Activated naive CD4-positive, alpha-beta T cell (primary cell): ENCODE measurements at places on chromosomes 13 and 19.

DNA sequence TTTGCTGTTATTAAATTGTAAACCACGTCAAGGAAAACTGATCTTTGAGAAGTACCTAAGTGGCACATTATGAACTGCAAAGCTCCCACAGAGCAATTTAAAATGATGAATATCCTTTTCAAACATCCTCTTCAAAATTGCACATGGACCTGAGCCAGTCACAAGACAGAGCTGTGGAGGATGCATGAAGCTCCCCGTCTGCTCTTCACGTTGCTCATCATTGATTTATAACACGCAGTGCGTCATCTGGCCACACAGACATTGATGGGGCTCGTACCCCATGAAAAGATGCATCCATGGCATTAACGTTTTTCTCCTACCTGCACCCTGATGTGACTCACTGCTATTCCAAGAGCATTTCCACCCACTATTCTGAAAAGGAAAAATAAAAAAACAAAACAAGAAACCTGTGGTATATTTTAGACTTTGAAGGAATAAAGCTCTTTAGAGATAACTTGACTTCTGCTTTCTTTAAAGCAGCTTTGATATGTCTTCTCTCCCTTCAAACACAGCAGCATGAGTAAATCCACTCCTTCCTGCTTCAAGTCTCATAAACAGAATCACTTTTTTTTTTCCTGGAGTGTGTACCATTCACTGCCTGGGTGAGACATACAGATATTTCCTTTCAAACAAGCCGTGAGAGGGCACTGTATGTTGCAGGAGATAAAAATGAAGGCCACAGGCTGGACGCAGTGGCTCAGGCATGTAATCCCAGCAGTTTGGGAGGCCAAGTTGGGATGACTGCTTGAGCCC lies 7.2 kb upstream of the SERTM1 start:
- DNase-seq: no peak

- DNase-seq: no peak
These were observed 463.5 kb downstream of the GPC6 start for GRCh38 chr13:93690139-93690538.

DNA sequence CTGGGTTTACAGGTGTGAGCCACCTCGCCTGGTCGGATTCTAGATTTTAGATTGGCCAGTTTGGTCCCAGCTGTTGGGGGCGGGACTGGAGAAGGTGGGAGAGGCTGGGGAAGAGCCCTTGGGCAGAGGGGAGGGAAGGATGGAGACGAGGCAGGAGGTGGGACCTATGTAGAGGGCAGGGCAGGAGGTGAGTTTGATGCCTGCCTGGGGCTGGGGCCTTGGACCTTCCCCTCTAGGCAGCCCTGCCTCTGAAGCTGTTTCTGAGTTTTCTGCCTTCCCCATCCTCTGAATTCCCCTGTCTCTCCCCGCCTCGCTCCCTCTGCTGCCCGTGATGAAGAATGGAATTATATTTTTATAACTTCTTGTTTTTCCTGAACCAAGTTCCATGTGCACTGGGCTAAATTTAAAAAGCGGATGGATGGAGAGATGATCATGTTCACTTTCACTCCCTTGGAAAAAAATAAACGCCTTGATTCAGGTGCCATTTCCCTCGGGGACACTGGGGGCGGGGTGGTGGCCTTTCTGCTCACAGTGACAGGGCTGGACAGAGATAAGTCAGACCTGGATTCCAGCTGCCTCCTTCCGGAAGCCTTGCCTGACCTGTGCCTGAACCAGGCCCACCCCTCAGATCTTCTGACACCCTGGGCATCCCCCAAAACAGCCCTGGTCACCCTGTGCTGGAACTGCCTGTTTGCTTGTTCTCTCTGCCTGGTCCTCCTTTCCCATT lies 16.5 kb upstream of the TNFAIP8L1 start:
- no peak for DNase-seq

DNA sequence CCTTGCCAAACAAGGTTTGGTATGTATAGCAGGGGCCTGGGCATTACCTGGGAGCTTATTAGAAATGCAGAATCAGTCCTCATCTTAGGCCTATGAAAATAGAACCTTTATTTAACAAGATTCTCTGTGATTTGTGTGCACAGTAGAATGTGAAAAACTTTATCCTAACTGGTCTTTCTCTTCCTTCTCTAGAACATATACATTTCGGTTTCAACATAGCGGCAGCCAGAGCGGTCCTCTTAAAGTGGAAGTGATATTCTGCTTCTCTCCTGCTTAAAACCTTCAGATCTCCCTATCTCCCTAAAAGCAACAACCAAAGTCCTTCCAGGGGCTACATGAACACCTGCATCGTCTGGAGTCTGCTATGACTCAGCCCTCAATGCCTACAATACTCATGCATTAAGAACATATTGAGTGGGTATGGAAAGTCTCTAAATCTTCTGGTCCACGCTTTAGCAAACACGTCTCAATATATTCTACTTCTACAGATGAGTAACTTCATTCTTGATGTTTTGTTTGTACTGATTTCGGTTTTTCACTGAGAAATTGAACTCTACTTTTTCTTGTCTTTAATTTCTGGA lies 84.5 kb downstream of the SPRY2 start:
- no peak for DNase-seq

DNA sequence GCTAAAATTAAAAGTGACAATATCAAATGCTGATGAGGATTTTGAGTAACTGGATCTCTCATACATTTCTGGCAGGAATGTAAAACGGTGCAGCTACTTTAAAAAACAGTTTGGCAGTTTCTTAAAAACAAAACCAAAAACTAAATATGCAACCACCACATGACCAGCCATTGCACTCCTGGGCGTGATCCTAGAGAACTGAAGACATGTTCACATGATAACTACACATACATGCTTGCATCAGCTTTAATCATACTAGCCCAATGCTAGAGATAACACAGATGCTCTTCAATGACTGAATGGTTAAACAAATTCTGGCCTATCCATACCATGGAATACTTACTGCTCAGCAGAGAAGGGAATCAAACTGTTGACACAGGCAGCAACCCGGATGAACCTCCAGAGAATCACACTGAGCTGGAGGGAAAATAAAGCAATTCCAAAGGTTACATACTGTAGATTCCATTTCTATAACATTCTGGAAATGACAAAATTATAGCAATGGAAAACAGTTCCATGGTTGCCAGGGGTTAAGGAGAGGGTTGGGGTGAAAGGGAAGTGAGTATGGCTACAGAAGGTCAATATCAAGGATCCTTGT lies 25.5 kb upstream of the NAXD start:
- no peak for DNase-seq

DNA sequence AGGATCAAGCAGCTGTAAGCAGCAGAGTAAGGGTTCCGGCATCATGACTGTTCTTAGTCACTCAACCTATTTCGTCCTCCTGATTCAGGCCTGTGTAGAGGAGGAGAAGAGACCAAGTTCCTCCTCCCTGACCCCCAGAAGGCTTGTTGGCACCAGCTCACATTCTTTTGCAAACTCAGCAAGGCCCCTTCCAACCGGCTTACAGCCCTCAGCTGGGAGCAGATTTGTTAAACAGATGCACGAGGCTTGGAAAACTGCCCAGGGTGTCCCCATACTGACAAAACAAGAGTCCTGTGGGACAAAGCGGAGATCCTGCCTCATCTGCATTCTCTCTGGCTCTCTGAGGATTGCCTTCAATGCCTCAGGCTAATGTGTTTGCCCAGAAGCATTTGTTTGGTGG lies 113.2 kb upstream of the SOX21 start:
- DNase-seq: no peak

- DNase-seq: no peak
These were observed 4.5 kb upstream of the NDUFB7 start for GRCh38 chr19:14576363-14576762.

- no peak for DNase-seq
These were observed 41.9 kb downstream of the ADPRHL1 start for GRCh38 chr13:113411216-113412023.

- no peak for DNase-seq
These were observed 6.7 kb upstream of the MADCAM1 start for GRCh38 chr19:489418-490196.

DNA sequence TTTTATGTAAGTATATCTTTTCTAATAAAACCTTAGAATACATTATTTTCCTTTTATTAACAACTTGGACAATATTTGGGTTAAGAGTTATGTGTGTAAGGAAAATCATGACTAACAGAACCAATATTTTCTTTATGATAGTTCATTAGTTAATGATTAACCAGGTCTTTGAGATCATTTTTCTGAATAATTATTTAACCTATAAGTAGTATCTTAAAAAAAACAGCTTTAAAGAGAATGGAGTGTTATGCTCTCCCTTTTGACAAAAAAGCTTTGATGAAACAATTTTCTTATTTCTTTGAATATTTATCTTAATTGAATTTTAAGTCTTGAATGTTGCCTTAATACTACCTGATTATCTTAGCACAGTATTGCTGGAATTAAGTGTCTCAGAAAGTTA lies 3.8 kb downstream of the SLAIN1 start:
- DNase-seq: no peak

- no peak for DNase-seq
These were observed 5.7 kb downstream of the FGF9 start for GRCh38 chr13:21676611-21677021.

- no peak for DNase-seq
These were observed 9.5 kb upstream of the MED26 start for GRCh38 chr19:16637535-16637934.

DNA sequence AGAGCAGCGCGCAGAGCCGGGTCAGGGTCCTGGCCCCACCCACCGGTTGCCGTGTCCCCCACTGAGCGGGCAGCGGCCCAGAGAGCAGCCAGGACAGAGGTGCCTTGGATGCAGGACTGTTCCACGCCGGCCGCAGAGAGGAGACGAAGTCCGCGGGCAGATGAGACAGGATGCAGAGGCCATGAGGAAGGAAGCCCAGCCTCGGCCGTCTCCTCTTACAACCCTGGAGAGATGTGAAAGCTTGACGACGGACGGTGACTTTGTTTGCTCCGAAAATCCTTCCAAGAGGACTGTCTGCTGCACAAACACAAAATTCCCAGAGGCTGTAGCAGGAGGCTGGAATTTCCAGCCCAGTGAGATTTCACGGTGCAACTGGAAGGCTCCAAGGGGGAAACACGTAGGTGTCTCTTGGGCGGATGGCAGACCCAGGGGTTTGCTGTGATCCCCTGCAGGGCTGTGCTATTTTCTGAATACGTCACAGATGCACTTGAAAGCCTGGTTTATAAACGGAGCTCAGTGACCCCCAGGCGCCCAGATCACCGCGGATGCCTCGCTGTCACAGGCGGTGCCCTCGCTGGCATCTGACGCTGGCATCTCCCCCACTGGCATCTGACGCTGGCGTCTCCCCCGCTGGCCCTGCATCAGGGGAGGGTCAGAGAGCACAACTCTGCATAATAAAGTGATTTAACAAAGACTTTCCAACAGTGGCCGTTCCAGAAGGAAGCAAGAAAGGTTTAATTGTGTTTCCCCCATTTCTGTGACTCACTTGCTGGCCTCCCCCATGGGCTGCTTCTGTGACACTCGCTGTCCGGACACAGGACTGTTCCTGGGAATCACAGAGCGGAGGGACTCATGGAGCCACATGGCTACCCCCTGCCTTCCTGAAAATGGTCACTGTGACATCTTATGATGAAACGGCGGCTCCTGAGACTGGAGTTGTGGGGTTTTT lies 62.0 kb upstream of the C13orf46 start:
- DNase-seq: no peak

DNA sequence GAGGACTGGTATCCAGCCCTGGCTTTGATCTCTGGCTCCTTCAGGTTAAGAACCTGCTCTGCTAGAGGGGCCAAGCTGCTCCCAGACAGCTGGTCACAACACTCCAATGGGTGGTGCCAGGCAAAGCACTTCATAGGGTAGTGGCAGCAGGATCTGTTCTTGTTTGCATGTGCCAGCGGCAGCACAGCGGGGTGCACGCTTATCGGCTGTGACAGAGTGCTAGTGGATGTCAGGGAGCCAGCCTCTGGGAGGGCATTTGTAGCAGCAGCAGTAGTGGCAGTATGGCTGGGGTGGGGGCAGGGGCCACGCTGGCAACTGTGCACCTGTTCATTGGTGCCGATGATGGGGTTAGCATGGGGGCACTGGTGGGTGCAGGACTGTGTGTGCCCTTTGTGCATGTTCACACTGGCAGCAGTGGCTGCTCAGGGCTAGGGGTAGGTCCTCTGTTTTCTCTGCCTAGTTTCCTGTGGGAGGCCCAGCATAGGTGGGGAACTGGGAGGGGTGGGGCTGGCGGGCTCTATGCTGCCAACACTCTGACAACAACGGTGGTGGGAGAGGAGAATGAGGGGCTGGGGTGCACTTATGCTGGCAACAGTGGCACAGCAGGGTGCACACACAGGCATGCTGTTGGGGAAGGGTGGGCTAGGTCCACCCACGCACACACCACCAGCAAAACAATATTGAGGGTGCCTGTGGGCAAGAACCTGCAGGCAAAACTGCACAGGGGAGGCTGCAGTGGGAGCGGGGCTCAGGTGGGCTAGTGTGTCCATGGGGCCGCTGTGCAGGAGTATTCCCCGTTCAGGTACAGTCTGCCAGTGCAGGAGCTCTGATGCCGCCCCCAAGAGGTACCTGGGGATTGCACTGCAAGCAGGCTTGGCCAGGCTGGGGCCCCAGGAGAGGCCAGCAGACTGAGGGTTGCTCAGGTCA lies 19.3 kb downstream of the AP1M1 start:
- no peak for DNase-seq

GRCh38 chr13:107034236-107034872 lies 466.4 kb upstream of the ARGLU1 start:
- no peak for DNase-seq

DNA sequence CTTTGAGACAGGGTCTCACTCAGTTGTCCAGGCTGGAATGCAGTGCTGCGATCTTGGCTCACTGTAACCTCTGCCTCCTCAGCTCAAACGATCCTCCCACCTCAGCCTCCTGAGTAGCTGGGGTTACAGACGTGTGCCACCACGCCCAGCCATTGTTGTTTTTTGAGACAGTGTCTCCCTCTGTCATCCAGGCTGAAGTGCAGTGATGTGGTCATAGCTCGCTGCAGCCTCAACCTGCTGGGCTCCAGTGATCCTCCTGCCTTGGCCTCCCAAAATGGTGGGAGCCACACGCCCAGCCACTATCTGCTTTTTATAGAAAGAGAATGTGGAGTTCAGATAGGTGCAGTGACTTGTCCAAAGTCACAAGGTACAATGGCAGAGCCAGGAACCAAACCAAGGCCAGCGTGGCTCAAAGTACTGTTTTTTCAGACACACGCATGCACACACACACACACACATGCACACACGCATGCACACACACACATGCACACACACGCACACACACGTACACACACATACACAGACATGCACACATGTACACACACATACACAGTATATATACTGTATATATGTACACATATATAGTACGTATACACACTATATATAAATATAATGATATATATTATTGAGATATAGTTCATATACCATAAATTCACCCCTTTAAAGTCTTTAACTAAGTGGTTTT lies 6.6 kb downstream of the GADD45B start:
- no peak for DNase-seq

GRCh38 chr19:44658069-44658733 lies 13.1 kb upstream of the CEACAM19 start:
- DNase-seq: no peak

DNA sequence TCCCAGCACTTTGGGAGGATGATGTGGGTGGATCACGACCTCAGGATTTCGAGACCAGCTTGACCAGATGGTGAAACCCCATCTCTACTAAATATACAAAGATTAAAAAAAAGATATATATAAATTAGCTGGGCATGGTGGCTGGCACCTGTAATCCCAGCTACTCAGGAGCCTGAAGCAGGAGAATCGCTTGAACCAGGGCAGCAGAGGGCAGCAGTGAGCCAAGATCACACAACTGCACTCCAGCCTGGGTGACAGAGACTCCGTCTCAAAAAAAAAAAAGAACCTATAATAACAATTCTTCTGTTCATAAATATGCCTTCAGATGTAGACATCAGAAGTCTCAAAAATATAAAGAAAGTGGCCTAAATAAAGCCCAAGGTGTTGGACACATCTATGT lies 7.6 kb downstream of the ZNF737 start:
- DNase-seq: no peak
